ENCODE measurements at places on chromosomes 6 and 20.
A peak's percentile ranks its signal among the peaks of the same experiment; 100 is the strongest.

GRCh38 chr20:5557123-5557522 lies 193.1 kb upstream of the SHLD1 start:
- DNase-seq, result no peak

GRCh38 chr6:111437573-111437972 lies 45.4 kb downstream of the REV3L start:
- DNase-seq, result no peak

GRCh38 chr6:105300090-105300489 lies 102.8 kb downstream of the PREP start:
- no peak for DNase-seq

DNA sequence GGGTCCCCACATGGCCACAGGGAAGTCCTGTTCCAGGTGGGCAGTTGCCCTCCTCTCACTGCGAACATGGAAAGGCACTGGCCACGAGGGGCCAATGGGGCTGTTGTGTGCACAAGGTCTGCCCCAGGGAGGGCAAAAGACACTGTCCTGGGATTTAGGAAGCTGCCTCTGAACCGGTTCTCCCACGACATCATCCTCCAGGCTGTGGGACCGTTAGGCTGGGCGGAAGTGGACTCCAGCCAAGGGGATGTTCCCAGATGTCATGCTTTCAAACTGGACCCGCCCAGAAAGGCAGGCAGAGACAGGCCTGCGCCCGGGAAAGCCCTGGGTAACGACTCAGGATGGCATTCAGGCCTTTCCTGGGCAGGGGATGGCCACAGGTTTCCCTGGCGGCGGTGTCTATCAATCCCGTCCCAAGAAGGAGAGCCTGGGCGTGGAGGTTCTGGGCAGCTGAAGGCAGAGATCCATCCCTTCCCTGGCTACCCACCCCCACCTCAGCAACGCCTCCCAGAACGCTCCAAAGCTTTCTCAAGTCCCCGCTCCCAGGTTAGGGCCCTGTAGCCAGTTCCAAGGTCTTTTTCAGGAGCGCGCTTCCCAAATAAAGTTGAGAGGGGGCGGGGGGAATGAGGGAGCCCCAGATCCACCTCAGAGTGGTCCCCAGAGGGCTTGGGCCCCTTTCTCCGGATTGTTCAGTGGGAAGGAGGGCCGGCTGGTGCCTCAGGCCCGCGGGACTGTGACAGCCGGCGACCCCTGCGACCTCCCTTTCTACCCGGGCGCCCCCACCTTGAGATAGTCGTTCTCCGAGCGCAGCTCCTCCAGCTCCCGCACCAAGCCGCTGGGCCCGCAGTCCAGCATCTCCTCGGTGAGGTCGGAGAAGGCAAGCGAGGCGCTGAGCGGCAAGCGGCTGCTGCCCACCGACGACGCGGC lies 13.8 kb upstream of the TLDC2 start:
- DNase-seq, result peak; percentile 83

GRCh38 chr20:63698739-63699465 lies 2.5 kb downstream of the TNFRSF6B start:
- DNase-seq, result no peak

DNA sequence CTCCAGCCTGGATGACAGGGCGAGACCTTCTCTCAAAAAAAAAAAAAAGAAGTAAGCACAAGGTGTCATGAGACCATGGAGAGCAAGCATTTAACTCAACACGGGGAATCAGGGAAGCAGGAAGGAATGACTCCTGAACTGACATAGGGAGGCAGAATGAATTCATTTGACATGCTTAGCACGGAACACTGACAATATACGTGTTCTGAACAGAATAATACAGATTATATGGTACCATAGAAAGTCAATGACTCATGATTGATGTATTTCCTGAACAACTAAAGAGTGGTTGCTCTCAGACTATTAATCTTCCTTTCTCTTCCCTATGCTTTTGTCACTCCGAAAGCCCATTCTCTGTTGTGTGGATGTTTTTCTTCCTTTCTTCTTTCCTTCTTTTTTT lies 20.7 kb upstream of the ASIP start:
- no peak for DNase-seq

DNA sequence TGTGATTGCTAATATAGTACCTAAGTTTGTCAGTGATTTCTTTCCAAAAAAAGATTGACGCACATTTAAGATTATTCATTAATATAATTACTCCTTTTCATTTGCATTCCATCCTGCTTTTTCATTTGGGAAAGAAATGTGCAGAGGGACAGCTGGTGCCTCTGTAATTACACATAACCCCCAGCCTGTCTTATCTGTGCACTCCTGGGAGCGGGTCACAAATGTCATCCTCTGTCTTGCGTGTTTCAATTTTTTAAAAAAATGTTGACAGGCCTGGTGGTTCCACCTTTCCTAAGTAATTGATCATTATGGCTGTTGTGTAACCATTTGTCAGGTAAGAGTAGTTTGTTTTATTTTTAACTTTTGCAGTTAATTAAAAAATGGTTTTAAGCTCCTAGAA lies 92.7 kb downstream of the SLX4IP start:
- no peak for DNase-seq

GRCh38 chr20:24718696-24719095 lies 230.4 kb upstream of the CST7 start:
- no peak for DNase-seq

GRCh38 chr20:57818418-57819181 lies 108.8 kb upstream of the PMEPA1 start:
- no peak for DNase-seq

- no peak for DNase-seq
These were observed 74.6 kb upstream of the TAB2 start for GRCh38 chr6:149242883-149243282.

DNA sequence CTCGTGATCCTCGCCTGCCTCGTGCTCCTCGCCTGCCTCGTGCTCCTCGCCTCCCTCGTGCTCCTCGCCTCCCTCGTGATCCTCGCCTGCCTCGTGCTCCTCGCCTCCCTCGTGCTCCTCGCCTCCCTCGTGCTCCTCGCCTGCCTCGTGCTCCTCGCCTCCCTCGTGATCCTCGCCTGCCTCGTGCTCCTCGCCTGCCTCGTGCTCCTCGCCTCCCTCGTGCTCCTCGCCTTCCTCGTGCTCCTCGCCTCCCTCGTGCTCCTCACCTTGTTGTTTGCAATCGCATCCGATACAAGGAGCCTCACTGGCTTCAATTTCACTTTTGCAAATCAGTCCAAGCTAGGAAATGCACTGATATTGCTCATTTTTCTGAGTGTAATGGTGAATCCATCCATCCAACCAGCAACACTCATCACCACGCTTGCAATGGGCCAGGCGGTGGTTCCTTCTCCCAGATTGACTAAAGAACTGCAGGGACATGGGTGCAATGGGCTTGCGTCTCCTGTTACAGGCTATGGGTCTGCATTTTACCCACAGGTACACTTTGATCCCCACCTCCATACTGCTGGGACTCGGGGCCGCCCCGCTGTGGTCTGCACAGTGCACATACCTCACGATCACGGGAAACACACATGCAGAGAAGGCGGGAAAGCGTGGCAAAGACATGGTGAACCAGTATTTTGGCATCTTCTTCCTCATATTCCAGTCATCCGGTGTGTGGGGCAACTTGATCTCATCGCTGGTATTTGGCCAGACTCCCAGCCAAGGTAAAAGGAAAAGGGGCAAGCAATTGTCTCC lies 4.6 kb downstream of the UNC93A start:
- DNase-seq, result no peak

DNA sequence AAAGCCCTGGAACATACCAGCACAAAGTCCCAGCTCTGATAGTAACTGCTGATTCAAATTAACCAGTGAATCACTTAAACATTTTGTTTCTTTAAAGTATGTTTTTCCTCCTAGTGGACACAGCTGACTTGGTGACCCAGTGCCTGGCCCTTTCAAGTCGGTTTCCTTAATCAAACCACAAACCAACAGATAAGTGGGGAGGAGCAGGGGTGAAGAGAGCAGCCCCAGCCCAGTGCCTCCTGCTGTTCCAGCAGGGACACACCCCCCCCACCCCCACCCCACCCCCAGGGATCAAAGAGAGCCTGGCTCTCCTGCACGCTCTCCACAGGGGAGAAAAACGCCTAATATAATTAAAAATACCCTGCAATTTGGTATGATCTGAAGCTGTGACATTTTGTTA lies 55.4 kb upstream of the TBXT start:
- DNase-seq, result no peak

- no peak for DNase-seq
These were observed 125.1 kb upstream of the QKI start for GRCh38 chr6:163289447-163289846.

- no peak for DNase-seq
These were observed 175.1 kb downstream of the JARID2 start for GRCh38 chr6:15420959-15421438.

GRCh38 chr6:74939721-74940620 lies 265.9 kb downstream of the COL12A1 start:
- no peak for DNase-seq

DNA sequence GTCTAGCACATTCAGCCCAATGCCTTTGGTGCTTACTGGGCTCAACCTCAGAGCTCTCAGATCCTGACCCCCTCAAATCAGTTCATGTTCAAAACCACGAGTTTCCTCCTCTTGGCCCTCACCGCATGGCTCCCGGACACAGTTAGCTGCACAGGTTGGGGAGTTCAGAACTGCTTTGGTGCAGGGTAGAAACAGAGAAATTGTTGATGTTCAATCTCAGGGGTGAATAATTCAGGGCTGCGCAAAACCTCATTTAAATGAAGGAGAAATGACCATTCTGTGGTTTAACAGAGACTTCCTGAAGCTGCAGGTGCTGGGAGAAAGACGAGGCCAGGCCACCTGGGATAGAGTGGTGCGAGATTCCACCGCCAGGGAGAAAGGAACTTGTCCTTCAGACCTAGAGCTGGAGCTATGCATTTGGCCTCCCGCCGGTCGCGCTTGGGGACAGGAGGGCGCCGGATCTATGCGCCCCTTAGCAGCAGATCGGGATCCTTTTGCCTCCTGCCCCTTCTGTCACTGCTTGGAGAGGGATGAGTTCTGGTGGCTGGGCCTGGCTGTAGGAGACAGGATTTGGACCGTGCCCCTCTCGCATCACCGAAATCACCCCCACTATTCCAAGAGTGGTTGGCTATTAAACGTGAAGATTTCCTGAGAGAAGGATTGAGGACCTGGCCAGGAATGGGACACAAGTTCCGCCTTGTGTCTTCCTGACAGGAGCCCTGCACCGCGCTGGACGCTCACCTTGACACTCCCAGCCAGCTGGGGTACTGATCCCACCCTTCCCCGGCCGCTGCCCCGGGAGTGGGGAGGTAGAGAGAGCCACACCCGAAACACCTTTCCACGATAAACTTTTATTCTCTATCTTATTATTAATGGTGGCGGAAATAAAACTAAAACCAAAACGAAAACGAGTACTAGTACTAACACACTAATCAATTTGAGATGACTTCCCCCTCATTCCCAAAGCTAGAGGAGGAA lies 767 bp upstream of the PAX1 start:
- DNase-seq, result no peak

DNA sequence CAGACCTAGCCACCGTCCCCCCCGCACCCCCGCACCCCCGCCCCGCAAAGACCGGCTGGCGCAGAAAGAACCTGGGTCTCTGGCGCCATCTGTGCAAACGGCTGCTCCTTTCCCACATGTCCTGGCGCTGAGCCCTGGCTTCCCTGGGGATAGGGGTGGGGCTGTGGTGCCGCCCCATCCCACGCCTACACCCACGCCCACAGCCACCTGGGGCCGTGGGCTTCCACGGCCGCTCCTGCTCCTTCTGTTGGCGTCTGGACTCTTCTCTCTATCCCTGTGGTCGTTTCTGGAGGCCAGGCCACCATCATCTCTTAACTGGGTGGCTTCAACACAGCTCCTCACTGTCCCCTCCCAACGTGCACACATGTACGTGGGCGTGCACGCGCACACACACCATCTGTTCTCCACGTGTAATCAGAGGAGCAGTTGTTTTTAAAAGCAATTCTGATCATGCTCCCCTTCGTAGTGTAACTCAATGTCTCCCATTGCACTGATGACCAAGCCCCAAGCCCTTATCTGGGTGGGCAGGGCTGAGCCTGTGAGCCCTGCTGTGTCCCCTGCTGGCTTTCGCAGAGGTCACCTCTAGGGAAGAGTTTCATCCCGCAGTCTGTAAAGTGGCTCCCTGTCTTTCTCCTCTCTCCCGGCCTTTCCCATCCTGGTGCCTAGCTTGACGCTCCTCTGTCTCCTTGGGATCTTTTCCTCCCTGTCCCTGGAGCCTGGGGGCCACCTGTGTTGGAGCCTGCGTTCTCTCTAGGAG lies 31.9 kb upstream of the FAM83D start:
- no peak for DNase-seq

Data from C1 segment of cervical spinal cord (tissue), 14 donors.